LHCN-M2 (cell line): ENCODE measurements at places on chromosomes 1 and 21. TPM values are rescaled to one million over a fixed set of nuclear protein-coding genes. Genes with fewer than 3 reads are reported as not detected.

Gene FNDC5
- total RNA-seq, result 8.7 and 28.5 TPM in 2 replicates

Gene CNIH3
- total RNA-seq, result 6.2 and 13.4 TPM in 2 replicates

Gene TAS1R1
- total RNA-seq, result 1.2 and 2.5 TPM in 2 replicates

Gene MCOLN3
- 1.9 and 3.0 TPM in 2 replicates for total RNA-seq

Gene TENT5C
- total RNA-seq, result under 0.01 TPM in 1 of 2 replicates, not detected in the other

Gene KRTAP19-8
- total RNA-seq, result not detected in 2 replicates

Gene CCDC181
- 1.4 and 2.7 TPM in 2 replicates for total RNA-seq

Gene AQP10
- not detected in 2 replicates for total RNA-seq

Gene TMPRSS2
- not detected in 2 replicates for total RNA-seq

Gene MTF2
- total RNA-seq, result 13.3 and 17.4 TPM in 2 replicates

Gene HHAT
- 24.6 and 28.1 TPM in 2 replicates for total RNA-seq

Gene MATN1
- 0.06 and 0.32 TPM in 2 replicates for total RNA-seq

Gene APCS
- total RNA-seq, result not detected in 2 replicates

Gene GJA9
- not detected in 2 replicates for total RNA-seq

Gene C1orf226
- 0.32 and 0.63 TPM in 2 replicates for total RNA-seq

Gene WNT3A
- not detected in 2 replicates for total RNA-seq

Gene HYI
- 32.8 and 32.9 TPM in 2 replicates for total RNA-seq

Gene GJA8
- not detected in 2 replicates for total RNA-seq

Gene HORMAD1
- total RNA-seq, result 0.11 and 0.38 TPM in 2 replicates

Gene WDR64
- total RNA-seq, result not detected in 2 replicates
